Endothelial cell of umbilical vein (primary cell): ENCODE measurements at places on chromosomes 12 and 14. TPM values are rescaled to one million over a fixed set of nuclear protein-coding genes. Genes with fewer than 3 reads are reported as not detected.

GRCh38 chr14:88352698-88353097 is 29.6 kb upstream of the KCNK10 start:
- DNase-seq, result no peak

GRCh38 chr14:22997676-22998323 is 12.1 kb downstream of the C14orf93 start:
- DNase-seq, result no peak

GRCh38 chr14:39581474-39581873 is 149.2 kb upstream of the FBXO33 start:
- DNase-seq, result no peak

DNA sequence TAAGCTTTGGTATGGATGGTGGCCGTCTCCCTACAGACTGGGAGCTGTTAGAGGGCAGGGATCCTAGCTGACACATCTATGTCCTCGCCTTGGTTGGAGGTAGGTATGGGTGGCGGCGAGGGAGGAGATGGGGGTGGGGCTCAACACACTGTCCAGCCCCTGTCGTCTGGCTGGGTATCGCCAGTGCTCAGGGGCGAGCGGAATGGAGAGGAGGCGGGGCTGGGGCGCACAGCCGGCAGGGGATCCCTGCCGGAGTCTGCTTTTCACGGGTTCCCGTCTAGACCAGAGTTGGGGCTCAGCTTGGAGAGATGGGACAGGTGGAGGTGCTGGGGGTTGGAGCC is 16.1 kb downstream of the TAMALIN start:
- DNase-seq, result no peak

KRT79 gene
- not detected in 2 replicates for total RNA-seq

DNA sequence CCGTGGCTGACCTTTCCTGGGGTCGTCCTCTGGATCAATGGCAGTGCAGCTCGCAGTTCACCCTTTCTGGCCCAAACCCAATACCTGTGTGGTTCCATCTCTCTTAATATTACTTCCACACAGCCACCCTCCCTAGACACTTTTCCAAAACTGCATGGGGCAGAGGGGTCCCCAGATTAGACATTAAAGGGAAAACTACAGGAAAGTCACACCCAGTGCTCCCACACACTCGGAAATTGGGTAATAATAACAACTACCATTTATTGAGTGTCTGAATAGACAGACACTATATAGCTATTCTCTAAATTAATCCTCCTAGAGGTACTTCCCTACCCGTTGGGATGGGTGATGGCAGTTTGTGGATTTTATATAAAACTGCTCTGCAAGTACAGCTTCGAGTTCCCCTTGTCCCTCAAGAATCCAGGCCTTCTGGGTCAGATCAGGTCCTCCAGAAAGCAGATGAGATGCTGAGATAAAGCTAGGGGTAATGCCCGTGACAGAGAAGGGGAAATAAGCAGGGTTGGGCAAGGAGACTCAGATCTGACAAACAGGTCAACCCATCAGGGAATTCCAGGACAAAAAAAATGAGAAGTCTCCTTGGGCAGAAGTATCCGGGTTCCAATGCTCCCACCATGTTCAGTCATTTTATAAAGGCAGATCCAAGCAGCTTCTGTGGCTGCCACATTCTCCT is 795 bp upstream of the PXN start:
- no peak for DNase-seq

ERBB3 gene
- total RNA-seq, result 0.11 TPM in 1 of 2 replicates, not detected in the other

DNA sequence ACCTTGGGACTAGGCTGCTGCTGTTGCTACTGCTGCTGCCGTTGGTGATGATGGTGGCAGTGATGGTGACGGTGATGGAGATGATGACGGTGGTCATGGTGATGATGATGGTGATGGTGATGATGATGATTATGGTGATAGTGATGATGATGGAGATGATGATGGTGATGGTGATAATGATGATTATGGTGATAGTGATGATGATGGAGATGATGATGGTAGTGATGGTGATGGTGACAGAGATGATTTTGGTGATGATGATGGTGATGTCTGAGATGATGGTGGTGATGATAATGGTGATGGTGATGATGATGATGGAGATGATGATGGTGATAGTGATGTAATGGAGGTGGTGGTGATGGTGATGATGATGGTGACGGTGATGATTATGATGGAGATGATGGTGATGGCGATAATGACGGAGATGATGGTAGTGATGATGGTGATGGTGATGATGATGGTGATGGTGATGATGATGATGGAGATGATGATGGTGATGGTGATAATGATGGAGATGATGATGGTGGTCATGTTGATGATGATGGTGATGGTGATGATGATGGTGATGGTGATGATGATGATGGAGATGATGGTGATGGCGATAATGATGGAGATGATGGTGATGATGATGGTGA is 156.8 kb upstream of the PWP1 start:
- DNase-seq, result no peak

IAPP gene
- not detected in 2 replicates for total RNA-seq

MYF6 gene
- not detected in 2 replicates for total RNA-seq

DNA sequence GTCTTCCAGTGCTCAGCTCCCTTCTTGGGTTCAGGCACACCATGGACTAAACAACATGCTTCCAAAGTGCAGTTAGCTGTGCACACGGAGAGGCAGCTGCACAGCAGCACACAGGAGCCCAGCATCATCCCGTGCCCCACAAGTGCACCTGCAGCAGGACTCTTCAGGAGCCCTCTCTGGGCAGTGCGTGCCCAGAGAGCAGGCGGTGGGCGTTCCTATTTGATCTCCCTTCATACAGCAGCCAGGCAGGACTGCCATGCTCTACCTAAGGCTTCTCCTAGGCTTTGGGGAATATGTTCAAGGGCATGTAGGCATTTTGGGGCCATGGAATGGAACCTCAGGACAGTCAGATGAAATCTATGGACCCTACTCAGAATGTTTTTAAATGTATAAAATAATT is 35.5 kb downstream of the ANO2 start:
- DNase-seq, result no peak

FERMT2 gene
- total RNA-seq, result 108 and 113 TPM in 2 replicates

- DNase-seq, result no peak
These were observed 16.1 kb upstream of the HDAC7 start for GRCh38 chr12:47835831-47836155.

GRCh38 chr12:109291117-109291516 is 18.0 kb downstream of the FOXN4 start:
- no peak for DNase-seq

DNA sequence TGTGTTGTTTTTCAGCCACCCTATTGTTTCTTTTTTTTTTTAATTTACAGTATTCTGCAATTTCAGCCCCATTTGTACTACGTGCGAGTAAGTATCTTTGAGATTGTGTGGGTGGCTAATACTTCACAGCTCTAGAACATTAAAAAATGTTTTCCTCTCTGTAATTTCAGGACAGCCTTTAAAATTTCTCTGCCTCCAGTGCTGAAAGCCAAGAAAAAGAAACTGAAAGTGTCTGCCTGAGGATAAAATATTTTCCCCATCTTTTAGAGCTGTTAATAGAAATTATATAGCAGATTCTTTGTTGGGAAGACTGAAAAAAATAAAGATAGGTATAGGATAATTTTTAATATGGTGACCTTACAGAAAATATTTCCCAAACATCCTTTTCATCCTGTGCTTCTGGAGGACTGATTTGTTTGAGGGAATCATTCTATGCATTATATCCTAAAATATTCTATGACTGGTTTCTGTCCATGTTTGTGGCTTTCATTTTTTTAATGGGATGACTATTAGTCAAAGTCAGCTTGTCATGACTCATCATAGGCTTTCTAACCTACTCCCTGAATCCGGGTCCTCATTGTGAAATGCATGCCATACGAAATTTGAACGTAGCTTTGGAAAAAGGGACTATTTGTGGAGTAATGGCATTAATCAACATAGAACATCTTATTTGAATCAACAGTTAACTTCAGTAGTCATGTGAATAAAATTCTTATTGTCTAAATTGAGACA is 10.8 kb upstream of the TCTN2 start:
- no peak for DNase-seq

PLXNC1 gene
- total RNA-seq, result 0.04 TPM in 1 of 2 replicates, not detected in the other

DNA sequence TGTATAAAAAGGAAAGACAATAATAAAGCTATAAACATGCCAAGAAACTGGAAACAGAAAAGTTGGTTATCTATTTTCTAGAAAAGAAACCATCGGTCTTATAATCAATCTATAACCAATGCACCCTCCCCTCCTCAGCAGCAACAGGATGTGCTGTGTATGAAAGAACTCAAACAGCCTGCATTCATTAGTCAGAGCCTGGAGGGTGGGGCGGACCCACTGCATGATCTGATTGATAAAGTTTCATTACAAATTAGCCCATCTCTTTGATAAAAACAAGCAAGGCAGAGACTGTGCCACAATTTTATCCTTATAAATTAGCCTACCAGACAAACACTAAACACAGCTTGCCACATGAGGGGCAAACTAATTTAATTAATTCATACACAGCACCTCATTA is 448.1 kb downstream of the BCAT1 start:
- DNase-seq, result no peak

GRCh38 chr12:108701779-108702441 is 29.4 kb downstream of the CORO1C start:
- peak; percentile 64 for DNase-seq

GRCh38 chr12:75322464-75322863 is 7.7 kb downstream of the CAPS2 start:
- DNase-seq, result no peak

DNA sequence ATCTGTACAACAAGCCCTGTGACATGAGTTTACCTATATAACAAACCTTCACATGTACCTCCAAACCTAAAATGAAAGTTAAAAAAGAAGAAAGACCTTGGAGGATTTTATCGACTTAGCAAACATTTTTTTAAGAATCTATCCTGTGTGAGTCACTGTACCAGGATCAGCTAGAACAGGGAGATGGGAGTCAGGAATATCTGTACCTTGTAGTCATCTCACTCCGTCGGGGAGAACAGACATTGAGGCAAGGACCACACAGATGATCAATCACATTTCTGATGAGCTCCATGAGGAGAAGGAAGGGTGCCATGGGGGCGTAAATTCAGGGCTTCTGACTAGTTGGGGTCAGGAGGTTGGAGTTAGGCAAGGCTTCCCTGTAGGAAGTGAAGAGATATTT is 310.6 kb downstream of the VRK1 start:
- no peak for DNase-seq

DNA sequence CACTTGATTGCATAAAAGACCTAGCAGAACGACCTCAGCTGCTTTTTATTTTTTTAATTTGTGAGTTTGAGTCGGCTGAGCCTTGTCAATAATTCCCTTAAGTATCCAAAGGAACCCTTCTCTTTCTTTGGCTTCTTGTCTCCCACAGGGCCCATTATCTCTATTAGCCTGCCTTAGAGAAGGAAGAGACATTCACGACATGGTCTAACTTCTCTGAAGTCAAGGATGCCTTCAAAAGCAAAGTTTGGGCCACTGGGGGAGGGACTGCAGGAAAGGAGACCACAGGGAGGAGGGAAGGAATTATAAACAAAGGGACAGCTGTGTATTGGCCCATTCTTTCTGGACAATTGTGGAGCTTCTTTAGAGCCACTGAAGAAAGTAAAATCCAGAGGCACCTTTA is 126.4 kb downstream of the BRMS1L start:
- DNase-seq, result no peak

GRCh38 chr14:100890061-100890850 is 13.3 kb downstream of the RTL1 start:
- DNase-seq, result no peak

DNA sequence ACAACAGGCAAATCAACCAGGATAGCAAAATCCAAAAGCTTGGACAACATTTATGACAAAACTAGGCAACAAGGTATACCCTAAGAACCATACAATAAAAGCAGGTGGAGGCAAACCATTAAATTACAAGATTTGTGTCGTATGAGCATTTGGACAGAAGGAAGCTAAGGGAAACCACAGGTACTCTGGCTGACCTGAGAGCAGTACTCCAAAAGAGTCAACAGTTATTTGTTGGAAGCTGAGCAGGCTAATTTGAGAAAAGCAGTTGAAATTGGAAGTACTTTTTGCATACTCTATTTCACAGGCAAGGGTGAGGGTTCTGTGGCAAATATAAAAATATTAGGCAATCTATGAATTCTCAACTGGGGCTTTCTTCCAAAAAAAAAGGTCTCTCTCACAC is 178.6 kb downstream of the PLCZ1 start:
- DNase-seq, result no peak

- DNase-seq, result no peak
These were observed 82.9 kb upstream of the MAP1LC3B2 start for GRCh38 chr12:116476227-116476822.

CIROP gene
- total RNA-seq, result not detected in 2 replicates

BEST3 gene
- 0.14 and 0.18 TPM in 2 replicates for total RNA-seq

- DNase-seq, result peak; percentile 65
These were observed 809 bp downstream of the PRKD1 start for GRCh38 chr14:29926701-29927375.

SLC39A2 gene
- not detected in 2 replicates for total RNA-seq

GRCh38 chr14:22403296-22403695 is 185.7 kb downstream of the DAD1 start:
- DNase-seq, result no peak

GRCh38 chr14:20427231-20428009 is 8.5 kb downstream of the KLHL33 start:
- peak; percentile 72 for DNase-seq

KDM2B gene
- total RNA-seq, result 34.3 and 37.3 TPM in 2 replicates

ERP27 gene
- total RNA-seq, result 0.88 and 1.4 TPM in 2 replicates

- DNase-seq, result peak; percentile 10
These were observed 667.2 kb downstream of the DIO2 start for GRCh38 chr14:79543967-79544697.

PPP4R4 gene
- total RNA-seq, result not detected in 2 replicates

DCTN2 gene
- 157 and 161 TPM in 2 replicates for total RNA-seq

- peak; percentile 98 for DNase-seq
These were observed 7.9 kb downstream of the ABCB9 start for GRCh38 chr12:122958198-122958888.

ACVRL1 gene
- total RNA-seq, result 404 and 427 TPM in 2 replicates

LBHD2 gene
- total RNA-seq, result not detected in 2 replicates

- no peak for DNase-seq
These were observed 4.2 kb downstream of the NOC4L start for GRCh38 chr12:132148368-132149045.

SALL2 gene
- total RNA-seq, result 4.6 and 6.8 TPM in 2 replicates

- DNase-seq, result no peak
These were observed 53.9 kb upstream of the STRN3 start for GRCh38 chr14:31080056-31080455.

DNA sequence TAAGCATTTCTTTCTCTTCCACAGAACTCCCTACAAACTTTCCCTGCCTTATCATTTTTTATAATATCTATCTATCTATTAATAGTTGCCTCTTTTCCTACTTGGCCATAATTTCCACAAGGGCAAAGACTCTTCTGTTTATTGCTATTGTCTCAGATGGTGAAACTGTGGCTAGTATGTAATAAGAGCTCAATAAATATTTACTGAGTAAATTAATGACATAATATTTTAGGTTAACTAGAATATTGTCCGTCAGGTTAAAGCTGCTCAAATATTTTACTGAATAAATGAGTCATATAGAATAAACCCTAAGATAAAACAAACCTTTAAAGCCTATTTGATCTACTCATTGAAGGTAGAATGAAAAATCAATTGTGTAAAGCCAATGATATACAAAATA is 240.5 kb downstream of the PPFIA2 start:
- no peak for DNase-seq

- no peak for DNase-seq
These were observed 120.0 kb upstream of the PRMT8 start for GRCh38 chr12:3371018-3371417.

- no peak for DNase-seq
These were observed 460.8 kb downstream of the TMEM117 start for GRCh38 chr12:44296624-44297197.
